ENCODE measurements at places on chromosomes 1 and 21. TPM values are rescaled to one million over a fixed set of nuclear protein-coding genes. Genes with fewer than 3 reads are reported as not detected.

AGMAT gene
- total RNA-seq = not detected

ADAMTS5 gene
- total RNA-seq = 16.6 TPM

SPATA45 gene
- total RNA-seq = not detected

RGS1 gene
- 109 TPM for total RNA-seq

Data from sigmoid colon (tissue), 7 donors.